ENCODE measurements at places on chromosomes 2 and 18.

DNA sequence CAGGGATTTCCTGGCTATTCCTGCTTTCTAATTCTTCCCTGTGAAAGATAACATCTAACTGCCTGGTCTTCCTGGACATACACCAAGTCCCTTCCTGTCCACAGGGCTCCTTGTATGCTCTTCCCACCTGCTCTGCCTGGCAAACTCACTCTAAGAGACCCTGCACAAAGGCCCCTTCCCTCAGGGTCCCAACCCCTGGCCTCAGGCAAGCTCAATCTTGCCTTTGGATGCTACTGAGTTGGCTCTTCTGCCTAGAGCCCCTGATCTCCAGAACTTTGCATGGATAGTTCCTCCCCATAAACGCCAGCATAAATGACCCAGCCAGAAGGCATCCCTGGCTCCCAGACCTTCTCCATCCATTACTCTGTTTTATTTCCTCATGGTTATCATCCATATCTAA, 98.3 kb upstream of the OTOS start:
- no peak for DNase-seq

DNA sequence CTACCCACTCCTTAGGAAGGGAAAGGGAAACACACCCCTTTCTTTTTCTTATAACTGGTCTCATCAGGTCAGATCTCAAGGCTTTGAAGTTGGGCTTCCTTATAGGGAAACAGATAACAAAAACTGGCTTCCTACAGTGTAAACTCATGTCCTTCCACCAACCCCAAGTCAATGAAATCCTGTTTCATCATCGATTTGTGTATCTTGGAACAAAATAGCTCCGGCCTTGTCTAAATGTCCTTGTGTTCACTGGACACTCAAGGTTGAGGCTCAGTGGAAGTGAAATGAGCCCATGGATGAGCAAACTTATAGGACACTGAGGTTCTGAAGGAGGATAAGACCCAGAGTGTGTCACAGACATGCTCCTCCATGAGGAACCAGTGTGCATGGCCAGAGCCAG, 156.1 kb upstream of the REV1 start:
- no peak for DNase-seq

- DNase-seq, result no peak
Observed at GRCh38 chr2:55296393-55296792, 27.4 kb upstream of the MTIF2 start.

DNA sequence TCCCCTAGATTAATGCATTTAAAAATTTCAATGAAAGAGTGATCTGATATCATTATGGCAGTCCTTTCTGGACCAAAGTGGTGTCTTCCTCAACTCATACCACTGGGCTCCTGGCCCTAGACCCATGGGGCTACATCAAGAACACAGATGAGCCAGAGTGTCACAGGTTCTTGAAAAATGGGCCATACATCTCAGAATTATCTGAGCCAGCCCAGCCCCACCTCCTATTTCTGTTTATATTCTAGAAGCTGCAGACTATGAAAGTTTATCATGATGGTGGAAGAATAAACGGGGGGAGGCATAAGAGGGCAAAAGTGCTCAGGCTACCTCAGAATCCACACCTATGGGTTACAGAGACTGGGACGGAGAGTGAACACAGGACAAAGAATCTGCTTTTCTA, 120.6 kb upstream of the TACR1 start:
- DNase-seq, result no peak

Data from left ventricle myocardium inferior (tissue), 1 donor.